H4 (cell line): ENCODE measurements at places on chromosomes 13 and 19.

DNA sequence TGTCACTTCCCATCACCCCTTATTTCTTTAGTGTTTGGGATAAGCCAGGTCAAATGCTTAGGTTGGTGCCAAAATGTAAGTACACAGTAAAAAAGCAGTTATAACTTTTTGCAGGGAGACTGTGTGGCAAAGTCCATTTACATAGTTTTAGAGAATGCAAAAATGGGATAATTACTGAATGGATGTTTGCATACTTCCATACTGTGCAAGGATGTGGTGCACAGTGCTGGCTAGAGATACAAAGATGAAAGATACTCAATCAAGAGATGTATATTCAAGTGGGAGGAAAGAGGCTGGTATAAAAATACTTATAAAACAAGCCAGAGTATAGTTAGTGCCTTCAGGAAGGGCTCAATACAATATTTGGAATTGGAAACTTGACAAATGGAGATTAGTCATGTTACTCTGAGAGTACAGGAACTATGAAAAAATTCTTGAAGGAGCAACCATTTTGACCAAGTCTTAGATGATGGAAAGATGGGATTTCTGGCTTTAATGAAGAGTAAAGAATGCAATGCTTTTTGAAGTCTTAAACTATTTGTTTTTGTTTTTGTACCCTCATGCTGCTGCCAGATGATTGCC lies 8.0 kb downstream of the PDS5B start:
- no peak for DNase-seq

DNA sequence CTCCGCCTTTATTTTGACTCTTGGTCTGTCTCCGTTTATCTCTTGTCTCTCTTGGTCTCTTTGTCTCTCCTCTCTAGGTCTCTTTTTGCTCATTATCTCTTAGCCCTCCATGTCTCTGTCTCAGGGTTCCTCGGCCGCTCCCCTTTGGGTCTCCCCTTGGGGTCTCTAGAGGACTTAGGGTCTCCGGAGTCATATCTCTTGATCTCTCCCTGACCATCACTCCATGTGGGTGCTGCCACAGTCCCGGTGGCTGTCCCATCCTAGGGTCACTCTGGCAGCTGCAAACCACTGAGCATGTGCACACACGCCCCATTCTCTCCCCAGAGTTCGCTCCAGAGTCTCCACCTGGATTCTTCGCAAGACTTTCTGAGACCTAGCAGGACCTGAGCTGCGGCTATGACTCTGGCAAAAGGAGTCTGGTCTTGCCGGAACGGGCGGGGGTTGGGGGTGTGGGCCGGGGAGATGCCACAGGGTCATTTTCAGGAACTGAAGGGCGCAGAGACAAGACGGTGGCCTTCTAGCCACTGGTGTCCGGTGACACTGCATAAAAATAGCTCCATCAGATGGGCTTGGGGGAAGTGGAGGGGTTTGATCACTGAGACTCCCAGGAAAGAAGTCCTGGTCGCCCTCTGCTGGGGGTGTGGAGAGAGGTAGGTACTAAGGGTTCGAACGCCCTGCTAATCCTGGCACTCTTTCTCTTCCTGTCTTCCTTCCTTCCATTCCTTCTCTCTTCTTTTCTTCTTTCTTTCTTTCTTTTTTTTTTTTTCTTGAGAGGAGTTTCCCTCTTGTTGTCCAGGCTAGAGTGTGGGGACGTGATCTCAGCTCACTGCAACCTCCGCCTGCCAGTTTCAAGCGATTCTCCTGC lies 1.2 kb upstream of the KCNA7 start:
- DNase-seq, result peak; percentile 58

DNA sequence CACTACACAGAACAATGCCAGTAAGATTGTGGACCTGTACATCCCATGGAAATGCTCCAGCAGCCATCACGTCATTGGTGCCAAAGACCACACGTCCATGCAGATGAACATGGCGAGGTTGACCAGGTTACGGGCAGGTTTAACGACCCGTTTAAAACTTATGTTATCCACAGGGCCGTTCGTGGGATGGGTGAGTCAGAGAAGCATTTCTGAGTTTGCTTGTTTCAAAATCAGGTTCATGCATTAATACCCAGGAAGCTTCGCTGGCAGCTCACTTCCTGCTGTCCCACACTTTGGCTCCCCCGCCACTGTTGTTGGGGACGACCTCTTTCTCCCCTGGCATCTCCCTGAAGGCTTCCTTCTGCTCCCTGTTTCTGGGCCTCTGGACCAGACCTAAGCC lies 194.1 kb downstream of the USP12 start:
- DNase-seq, result peak; percentile 6

- DNase-seq, result no peak
Observed at GRCh38 chr19:45517641-45518468, 10.6 kb downstream of the VASP start.

DNA sequence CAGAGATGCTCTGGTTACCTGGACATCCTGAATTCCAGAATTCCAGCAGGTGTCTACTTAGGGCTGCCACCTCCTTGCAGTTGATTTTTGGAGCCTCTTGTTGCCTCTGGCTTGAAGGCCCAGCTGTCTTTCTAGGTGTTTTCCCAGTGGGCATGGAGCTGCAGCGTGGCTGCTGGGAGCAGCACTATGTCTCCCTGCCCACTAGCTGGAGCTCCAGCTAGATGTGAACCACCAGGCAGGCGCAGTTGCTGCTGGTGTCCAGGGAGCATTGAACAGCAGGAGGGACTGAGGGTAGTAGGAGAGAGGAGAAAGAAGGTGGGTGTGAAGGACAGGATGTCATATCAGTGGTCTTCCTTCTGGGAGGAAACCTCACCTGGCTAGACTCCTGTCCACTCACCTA lies 9.9 kb upstream of the SELENOW start:
- no peak for DNase-seq

DNA sequence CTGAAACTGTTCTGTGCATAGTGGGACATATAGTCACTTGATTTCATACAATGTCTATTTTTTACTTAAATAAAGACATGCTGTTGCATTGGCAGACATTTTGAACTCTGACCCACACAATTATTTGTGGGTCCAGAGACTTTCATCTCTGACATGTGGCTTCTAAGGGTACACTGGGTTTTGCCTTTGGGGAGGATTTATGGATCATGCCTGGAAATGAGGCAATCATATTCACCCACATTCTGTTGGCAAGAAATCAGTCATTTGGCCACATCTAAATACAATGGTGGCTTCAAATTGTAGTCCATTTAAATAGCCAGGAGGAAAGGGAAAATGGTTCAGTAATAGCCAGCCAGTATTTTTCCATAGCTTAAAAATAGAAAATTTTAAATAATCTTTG lies 238.3 kb upstream of the KLF12 start:
- no peak for DNase-seq

DNA sequence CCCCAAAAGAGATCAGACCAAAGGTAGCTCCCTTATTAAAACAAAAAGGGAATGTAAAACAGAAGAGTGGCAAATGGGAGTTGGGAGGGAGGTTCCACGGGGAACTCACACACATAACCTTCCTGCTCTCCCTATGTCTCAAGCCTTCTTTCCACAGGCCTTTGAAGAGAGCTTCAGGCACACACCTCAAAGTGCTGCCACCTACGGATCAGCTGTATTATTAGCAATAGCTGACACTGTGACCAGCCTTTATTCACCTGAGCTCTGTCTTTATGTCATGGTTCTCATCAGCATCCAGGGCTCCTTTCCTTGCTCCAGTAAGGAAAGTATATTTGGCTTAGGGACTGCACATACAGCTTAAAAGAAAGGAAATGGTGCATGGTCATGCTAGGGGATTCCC lies 11.3 kb downstream of the ZNF571 start:
- DNase-seq, result no peak

- no peak for DNase-seq
Observed at GRCh38 chr19:36252047-36252446, 37.1 kb downstream of the ZNF146 start.

DNA sequence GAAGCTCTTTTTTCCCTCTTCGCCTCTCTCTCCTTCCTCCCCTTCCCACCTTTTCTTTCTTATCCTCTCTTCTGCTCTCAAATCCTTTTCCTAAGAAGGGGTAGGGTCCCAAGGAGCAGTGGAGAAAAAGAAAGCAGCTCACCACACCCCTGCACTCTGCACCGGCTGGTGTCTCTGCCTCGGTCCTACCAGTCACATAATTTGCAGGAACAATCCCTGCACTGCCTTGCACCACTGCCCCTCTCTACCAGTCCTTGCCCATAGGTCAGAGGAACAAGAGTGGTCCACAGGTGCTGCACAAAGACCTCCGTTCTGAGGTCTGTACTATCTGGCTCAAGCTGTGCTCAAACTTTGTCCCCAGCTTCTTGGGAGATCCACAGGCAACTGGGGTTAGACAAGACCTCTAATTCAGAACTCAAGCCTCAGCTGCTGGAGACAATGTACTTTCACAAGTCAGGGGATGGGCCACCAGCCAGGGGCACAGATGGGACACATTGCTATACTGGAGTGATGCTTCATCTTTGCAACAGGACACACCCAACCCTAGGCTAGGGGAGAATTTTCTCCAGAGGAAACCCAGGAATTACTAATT lies 125.4 kb upstream of the ZNF507 start:
- no peak for DNase-seq
